ENCODE measurements at places on chromosomes 2 and 18.

DNA sequence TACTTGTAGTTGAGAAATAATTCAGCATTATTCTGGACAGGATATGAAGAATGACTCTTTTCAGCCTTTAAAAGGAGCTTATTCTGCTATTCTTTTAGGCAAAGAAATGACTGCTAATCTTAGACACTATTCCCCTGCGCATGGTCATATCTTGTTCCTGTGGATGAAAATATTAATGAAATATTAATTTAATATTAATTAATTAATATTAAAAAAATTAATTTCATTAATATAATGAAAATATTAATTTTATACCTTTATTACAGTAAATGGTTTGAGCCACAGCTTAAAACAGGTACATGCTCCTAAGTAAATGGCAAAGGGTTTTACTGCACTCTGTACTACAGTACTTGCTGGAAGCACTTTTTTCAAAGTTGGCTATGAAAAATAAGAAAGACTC is 890.1 kb upstream of the PIK3C3 start:
- DNase-seq: no peak

DNA sequence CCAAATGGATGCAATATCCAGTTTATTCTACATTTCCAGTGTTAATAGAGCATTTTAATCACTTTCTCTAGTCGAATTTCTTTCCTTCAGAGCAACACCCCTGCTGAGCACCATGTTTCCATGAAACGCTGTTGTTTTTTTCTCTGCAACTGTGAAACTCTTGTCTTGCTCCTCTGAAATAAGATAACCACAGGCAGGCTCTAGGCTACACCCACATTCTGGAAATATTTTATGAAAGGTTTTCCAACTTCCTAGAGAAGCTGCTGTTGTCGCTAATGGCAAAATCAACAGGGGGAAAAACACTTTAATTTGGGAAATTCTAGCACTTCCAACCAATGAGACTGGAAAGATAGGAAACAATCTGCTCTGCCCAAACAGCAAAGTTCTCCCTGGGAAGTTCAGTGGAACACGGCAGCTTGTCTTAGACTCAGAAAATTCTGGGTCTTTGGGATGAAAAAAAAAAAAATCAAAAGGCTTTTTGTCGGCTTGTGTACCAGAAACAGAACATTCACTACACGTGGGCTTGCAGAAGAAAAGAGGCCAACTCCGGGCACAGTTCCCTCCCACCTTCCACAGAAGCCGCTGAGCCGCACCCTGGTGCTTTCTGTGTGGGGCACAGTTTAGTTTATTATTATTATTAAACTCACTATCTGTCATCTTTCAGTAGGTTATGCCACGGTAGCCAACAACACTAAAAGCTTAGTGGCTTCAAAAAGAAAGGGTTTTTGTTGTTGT is 98.7 kb downstream of the MMADHC start:
- no peak for DNase-seq

DNA sequence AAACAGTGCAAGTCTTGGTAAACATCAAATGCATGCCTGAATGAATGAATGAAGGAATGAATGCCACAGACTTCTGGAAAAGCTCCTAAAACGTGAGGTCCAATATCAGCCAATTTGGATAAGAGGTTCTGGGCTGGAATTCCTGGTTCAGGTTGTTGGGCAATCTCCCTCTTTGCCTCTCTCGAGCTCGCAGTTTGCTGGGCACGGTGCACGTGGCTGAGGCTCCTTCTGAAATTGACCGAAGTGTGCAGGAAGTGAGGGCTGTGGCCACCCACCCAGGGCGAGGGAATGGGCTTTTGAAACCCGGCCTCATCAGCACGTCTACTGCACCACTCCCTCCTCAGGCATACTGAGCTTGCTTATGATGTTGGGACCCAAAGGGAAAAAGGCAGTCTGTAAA is 288.8 kb upstream of the HS6ST1 start:
- no peak for DNase-seq

GRCh38 chr2:200869014-200869413 is 4.6 kb upstream of the CLK1 start:
- no peak for DNase-seq

DNA sequence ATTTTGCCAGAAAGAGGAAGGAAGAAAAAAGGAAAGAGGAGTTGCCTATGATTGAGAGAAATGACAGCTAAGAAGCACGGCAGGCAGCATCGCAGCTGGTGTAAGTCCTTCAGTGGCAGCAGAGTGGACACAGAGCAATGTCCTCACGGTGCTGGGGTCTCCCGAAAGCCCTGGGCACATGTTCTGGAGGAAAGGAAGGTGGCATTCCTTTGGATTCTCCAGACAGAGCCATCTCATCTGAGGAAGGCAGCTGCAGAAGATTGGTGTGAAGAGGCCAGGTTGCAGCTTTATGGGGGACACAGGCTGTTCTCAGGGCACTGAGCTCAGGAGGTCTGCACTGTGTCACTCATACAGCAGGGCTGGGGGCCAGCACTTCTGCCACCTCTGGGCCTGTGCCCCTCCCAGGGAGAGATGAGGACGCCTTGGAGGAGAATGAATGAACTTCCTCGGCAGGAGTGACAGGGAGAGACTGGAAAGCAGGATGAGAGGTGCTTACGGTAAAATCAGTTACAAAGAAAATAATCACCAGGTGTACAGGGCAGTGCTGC is 252.0 kb upstream of the MYT1L start:
- DNase-seq: no peak
